Activated CD8-positive, alpha-beta T cell treated with anti-CD3 and anti-CD28 coated beads for 36 hours (primary cell): ENCODE measurements at places on chromosomes 1 and 21.

GRCh38 chr1:3353876-3354275 is 100.6 kb upstream of the ARHGEF16 start:
- no peak for DNase-seq

GRCh38 chr1:225848030-225848955 is 33.9 kb downstream of the TMEM63A start:
- peak; percentile 58 for DNase-seq

DNA sequence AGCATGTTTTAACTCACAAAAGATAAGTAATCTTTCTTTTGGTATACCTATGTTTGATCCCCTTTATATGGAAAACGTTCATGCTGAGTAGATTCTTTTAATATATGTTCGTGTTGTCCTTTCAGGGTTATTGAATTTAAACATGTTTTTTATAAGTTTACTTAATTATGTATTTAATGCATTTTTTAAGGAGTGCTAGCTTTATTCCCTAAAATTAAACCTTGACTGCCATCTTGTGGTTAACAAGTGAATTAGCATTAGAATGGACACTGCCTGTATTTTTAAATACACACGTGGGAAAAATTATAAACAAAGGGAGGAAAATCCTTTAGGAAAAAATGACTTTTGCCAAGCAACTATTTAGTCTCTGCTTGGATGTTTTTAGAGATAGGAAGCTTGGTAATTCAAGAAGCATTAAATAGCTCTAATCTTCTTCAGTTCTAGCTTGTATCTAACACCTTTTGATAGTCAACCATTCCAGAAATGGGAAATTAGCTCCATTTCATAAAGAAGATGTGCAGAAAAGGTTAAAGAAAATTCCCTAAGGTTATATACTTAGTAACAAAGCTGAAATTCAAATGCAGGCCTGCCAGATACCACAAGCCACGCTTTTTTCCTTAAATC is 43.0 kb downstream of the UBE2U start:
- no peak for DNase-seq

- DNase-seq: no peak
Measured at GRCh38 chr1:34977858-34978257, 7.3 kb downstream of the TMEM35B start.

DNA sequence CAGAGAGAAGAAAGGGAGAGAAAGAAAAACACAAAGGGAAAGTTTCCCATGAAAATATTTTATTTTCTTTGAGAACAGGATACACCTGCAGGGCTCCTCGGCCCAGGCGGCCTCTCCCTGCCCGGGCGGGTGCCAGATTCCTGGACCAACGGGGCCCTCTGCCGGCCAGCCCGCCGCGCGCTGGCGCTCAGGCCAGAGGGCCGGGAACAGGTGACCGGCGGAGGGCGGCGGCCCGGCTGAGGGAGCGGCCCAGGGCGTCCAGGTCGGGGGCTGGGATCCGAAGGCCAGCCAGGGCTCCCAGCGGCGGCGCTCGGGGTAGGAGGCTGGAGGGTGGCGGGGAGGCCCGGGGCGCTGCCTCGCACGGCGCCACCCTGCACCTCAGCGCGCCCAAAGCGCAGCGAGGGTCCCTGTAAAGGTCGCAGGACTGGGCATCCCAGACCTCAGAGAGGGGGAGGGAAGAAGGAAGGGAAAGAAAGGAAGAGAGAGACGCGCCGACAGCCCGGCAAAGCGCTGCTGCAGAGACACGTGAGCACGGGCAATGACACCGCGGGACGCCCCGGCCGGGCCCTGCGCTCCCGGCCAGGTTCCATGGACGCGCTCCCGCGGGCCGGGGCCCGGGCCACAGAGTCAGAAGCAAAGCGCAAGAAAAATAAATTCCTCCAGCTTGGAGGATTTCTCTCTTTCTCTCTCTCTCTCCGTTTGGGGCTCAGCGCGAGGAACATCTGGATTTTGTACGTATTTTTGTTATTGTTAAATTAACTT is 927 bp downstream of the WNT9A start:
- DNase-seq: peak; percentile 62

DNA sequence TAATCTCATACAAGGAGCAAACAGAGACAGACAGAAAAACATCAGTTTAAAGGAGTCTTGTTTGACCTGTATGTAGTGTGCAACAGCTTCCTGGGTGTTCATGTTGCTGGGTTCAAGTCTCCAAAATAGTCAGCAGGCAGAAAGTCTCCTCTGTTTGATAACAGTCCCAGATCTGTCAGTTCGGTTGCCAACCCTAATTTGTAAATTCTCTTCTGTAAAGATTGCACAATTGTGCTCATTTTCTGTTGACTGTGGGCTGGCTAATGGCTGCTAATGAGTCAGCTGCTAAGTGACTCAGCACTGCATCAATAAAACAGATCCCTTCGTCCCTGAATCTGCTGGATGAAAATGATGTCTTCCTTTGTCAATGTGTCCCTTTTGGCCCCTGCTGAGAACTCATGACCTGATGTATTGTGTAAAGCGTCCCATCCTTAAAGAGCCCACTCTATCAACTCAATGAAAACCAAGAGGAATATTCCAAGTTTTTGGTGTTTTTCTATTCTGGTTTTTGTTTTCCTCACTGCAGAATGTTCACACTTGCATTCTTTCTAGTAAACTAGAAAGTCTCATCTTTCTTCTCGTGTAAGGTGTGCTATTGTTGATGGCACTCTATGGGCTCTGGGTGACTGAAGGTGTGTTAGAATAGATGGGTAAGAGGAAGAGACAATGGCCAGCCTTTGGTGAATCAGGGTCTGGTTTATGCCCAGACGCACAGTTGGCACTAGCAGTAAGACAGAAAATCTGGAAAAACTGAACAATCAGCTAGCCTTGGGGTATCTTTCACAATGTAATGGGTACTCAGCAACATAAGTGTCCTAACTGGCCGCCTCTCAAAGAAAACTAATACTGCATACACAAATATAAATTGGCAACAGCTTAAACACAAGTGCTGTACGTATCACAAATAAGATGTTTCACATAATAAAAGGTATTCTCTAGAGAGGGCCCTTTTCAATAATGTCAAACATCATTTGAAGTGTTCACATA is 75.1 kb upstream of the SIPA1L2 start:
- DNase-seq: no peak

- no peak for DNase-seq
Measured at GRCh38 chr21:16708101-16708835, 804.6 kb upstream of the CXADR start.

GRCh38 chr1:26677306-26678115 is 18.3 kb upstream of the ARID1A start:
- peak; percentile 75 for DNase-seq

DNA sequence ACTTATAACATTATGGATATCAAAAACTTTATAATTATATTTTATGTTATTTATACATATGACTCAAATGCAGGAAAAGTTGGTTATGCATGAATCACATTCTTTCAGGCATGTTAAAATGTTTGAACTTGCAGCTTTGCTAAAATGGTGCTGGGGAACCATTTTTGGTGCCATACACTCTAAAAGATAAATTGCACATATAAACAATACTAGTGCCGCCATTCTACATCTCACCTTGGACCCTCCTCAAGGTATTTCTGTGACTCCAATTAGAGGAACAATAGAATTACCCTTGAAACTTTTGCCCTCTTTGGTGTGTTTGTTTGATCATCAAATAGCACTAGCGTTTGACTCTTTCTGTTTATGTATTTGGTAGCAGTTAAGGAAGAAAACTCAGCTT is 997 bp downstream of the PRKACB start:
- peak; percentile 39 for DNase-seq
